ENCODE measurements at places on chromosomes 5 and 9. TPM values are rescaled to one million over a fixed set of nuclear protein-coding genes. Genes with fewer than 3 reads are reported as not detected.

Gene IFNA21
- total RNA-seq = not detected

Gene BARHL1
- total RNA-seq = not detected

Gene MARCOL
- total RNA-seq = not detected

GRCh38 chr9:128296340-128297220 is 20.5 kb downstream of the SWI5 start:
- DNase-seq = no peak

- DNase-seq = no peak
These were observed 10.5 kb downstream of the NEK6 start for GRCh38 chr9:124268248-124268647.

GRCh38 chr9:88280816-88281382 is 107.3 kb upstream of the SPIN1 start:
- DNase-seq = no peak

DNA sequence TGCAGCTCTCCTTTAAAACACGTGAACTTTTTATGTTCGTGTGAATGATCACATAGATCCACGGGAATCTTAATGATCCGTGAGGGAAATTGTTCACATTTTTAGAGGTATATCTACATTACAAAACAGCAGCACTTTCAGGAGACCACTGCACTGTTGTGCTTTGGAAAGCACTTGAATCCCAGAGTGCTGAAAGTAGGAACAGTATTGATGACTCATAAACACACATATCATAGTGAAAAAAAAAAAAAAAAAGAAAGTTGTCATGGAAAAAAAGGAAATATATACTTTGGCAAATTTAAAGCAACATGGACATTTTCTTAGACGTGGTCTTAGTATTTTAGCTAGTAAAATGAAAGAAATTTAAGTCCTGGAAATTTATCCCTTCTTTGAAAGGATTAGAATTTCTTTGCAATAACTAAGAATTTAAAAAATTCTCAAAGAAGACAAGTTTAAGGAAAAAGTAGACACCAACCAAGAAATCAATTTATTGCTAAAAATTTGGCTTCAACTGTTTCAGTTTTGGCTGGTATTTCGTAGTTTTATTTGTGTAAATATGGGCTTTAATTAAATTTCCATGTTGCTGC is 55.4 kb downstream of the ADGRV1 start:
- DNase-seq = no peak

DNA sequence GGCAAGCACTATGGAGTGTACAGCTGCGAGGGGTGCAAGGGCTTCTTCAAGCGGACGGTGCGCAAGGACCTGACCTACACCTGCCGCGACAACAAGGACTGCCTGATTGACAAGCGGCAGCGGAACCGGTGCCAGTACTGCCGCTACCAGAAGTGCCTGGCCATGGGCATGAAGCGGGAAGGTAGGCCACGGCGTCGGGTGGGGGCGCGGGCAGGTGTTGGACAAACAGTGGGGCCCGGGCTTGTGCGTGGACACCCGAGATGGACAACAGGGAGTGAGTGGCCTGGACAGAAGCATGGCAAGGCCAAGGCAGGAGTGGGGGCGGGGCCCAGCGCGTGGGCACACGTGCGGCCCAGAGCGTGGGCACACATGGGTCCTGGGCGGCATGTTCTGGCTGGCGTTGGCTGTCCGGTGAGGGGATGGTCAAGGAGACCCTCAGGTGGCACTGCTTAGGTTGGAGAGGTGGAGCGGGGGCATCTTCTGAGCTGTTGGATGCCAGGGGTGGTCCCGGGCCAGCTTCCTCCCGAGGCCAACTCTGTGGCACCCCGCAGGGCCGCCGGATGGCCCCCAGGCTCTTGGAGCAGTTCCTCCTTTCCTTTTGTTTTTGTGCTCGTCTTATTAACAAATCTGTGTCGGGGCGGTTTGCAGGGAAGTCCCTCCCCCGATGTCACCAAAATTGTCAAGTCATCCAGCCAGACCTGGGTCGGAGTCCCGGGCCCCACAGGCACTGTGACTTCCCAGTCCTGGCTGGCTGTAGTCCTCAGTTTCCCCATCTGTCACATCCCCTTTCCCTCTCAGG is 82.9 kb downstream of the RXRA start:
- DNase-seq = no peak

DNA sequence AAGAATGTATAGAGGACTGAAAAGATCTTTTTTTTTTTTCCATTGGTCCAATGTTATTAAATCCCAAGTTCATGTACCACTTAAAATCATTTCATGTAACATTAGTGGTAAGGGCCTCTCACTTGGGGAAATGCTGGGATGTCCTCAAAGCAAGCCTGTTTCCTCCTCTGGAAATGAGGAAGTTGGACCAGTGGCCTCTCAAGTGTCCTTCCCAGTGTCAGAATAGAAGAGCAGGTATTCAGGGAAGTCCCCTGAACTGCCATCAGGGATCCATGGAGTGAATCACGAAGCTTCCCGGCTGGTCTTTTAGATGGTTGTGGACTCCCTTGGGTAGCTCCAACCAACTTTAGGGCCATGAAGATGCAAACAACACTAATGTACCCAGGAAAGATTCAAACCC is 55.2 kb upstream of the AFAP1L1 start:
- DNase-seq = no peak

DNA sequence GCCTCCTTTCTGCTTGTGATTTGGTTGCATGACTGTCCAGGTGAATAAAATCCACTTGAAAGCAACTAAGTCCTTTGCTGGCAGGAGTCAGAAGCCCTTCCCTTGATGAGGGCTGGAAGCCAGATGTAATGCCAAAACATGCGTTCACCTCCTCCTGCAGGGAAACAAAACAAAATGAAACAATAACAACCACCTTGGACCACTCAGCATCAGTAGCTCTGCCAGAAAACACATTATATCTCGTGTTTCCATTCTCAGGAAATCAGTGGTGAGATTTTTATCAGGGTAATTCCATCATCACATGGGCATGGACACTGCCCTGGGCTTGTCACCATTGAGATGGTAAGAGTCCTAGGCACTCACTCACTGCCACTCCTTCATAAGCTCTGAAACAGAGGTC is 350.3 kb upstream of the ACTBL2 start:
- DNase-seq = no peak

GRCh38 chr9:4762886-4763541 is 22.0 kb upstream of the AK3 start:
- no peak for DNase-seq

- no peak for DNase-seq
These were observed 25.4 kb downstream of the TYRP1 start for GRCh38 chr9:12718482-12719026.

GRCh38 chr5:1867114-1867814 is 15.5 kb downstream of the IRX4 start:
- no peak for DNase-seq

DNA sequence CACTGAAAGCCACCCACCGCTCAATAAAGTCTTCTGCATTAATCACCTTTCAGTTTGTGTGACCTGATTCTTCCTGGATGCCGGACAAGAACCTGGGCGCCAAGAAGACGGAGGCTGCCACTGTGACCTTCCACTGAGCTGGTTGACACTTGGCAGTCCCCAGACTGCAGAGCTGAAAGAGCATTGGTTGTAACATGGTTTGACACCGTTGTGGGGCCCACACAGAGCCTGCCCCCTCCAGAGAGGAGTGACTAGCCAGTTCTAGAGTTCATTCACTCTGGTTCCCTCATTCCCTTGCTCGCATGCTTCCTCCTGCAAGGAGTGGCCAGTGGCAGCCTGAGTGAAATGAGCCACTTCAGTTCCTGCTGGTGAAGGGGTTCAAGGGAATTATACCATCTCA is 86.2 kb upstream of the ANXA1 start:
- no peak for DNase-seq

GRCh38 chr5:150153957-150154617 is 1.6 kb downstream of the PDGFRB start:
- no peak for DNase-seq

GRCh38 chr9:106620081-106620480 is 242.9 kb upstream of the ZNF462 start:
- no peak for DNase-seq

DNA sequence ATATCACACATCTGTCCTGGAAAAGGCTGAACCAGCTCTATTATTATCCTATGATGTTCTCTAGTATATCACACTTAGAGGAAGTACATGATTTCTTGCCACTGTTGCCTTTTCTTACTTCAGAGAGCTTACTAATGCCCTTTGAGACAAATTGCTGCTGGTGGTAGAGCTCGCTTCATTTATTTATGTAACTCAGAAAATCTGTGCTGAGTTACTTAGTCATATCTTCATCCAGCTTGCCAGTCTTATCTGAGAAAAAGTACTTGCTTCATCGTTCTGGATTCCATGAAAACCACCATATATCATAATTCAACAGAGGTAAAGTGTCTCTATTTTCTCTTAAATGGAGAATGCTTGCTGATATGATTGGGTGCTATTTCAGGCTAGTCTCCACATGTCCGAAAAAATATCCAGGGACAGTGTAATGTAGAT is 26.6 kb downstream of the PTPDC1 start:
- DNase-seq = no peak

GRCh38 chr5:3958389-3958788 is 362.8 kb downstream of the IRX1 start:
- DNase-seq = no peak

DNA sequence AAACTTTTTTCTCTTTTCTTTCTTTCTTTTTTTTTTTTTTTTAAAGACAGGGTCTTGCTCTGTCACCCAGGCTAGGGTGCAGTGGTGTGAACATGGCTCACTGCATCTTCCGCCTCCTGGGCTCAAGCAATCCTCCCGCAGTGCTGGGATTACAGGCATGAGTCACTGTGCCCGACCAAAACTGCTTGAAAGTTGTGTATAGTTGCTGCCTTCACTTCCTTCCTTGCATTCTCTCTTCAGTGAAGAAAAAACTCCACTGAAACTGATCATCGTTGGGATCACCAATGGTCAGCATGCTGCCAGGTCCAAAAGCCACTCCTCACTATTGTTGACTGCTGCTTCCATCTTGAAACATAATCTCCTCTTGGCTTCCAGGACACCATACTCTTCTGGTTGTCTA is 66.6 kb upstream of the CTNNA1 start:
- DNase-seq = no peak

DNA sequence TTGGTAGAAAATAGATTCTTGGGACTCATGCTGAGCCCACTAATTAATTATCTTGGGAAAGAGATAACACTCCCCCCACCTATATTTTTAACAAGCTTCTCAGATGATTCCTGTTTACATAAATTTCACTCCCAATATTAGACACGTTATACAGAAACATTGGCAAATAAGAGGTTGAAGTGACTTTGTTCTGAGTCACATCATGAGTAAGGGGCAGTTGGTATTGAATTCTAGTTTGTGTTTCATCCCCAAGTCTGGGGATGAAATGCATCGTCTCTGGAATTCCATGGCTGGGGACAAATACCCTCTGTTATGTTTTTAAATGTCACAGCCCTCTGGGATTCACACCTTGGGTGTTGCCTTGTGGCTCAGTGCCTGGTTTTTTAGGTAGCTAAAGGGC is 41.0 kb downstream of the BASP1 start:
- no peak for DNase-seq

- no peak for DNase-seq
These were observed 41.5 kb downstream of the SECISBP2 start for GRCh38 chr9:89359751-89360261.

Measured in CD4-positive, alpha-beta T cell (primary cell).